ENCODE measurements at places on chromosomes 5 and 9.

DNA sequence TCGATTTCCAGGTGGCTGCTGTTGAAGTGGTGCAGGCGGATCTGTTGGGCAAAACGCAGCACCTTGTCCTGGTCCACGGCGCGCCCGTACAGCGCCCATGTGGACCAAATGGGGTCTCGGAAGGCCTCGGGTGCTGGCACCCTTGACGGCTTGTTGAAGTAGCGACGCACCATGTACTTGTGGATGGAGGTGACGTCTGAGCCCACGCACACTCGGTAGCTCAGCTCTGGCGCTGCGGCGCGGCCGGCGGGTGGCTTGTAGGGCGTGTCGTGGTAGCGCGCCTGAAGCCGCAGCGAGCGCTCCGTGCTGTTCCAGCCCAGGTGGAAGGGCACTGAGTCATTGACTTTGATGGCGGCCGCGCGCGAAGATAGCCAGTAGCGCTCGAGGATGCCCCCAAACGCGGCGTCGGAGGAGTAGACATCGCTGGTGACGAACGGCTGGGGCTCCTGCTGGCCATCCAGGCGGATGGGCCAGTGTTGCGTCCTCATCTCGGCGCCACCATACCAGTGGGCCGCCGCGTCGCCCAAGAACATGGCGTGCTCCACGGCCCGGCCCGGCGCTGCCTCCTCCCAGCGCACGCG, 4.7 kb downstream of the MYORG start:
- no peak for DNase-seq

GRCh38 chr5:138905541-138905940, 30.4 kb upstream of the LRRTM2 start:
- no peak for DNase-seq

- DNase-seq = no peak
Observed at GRCh38 chr5:13941468-13941867, 3.0 kb downstream of the DNAH5 start.

- DNase-seq = no peak
Observed at GRCh38 chr9:123395276-123395688, 39.3 kb downstream of the CRB2 start.

- DNase-seq = no peak
Observed at GRCh38 chr9:123568691-123569688, 213.0 kb downstream of the CRB2 start.

GRCh38 chr5:61619777-61620518, 287.9 kb downstream of the ZSWIM6 start:
- no peak for DNase-seq

- DNase-seq = no peak
Observed at GRCh38 chr5:151213803-151214613, 9.9 kb downstream of the CCDC69 start.
